LHCN-M2 (cell line): ENCODE measurements at places on chromosomes 11 and 22.

DNA sequence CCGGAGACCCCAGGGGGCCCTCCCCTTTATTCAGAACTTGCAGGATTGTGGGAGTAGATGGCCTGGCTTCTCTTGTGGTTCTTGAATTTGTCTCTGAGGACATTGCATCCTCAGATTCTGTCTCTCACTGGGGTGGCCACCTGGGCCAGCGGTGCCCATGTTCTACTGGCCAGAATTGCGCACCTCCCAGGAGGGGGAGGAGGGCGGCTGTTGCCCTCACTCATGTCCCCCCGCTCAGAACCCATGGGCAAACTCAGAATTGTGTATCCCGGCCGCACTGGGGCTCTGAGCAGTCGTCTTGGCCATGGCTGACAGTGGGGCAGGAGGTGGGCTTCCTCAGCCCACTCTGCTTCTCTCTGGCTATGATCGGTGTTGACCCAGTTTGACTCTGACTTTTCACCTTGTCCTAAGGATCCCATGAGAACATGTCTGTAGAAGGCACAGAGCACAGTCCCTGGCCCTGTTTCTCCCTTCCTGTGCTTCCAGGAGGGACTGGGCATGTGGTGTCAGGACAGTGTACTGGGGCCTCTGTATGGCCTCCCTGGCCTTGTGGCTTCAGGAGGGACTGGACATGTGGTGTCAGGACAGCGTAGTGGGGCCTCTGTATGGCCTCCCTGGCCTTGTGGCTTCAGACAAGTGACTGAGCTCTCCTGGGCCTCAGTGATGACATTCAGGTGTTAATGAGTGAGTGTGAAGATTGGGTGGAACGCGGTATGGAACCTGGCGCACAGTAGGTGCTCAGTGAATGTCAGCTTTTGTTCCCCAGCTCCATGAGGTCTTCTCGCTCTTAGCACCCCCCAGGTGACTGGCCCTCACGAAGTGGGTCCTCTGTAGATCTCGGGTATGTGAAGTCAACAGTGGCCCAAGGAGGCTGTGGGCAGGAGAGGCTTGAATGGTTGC, 99.3 kb downstream of the TBC1D22A start:
- DNase-seq: no peak

- DNase-seq: no peak
Measured at GRCh38 chr22:26565889-26566288, 24.0 kb downstream of the TPST2 start.

- no peak for DNase-seq
Measured at GRCh38 chr22:27336151-27337090, 465.1 kb downstream of the MN1 start.

GRCh38 chr11:2758751-2759150, 59.0 kb upstream of the KCNQ1OT1 start:
- no peak for DNase-seq
